ENCODE measurements at places on chromosomes 13 and 19.

DNA sequence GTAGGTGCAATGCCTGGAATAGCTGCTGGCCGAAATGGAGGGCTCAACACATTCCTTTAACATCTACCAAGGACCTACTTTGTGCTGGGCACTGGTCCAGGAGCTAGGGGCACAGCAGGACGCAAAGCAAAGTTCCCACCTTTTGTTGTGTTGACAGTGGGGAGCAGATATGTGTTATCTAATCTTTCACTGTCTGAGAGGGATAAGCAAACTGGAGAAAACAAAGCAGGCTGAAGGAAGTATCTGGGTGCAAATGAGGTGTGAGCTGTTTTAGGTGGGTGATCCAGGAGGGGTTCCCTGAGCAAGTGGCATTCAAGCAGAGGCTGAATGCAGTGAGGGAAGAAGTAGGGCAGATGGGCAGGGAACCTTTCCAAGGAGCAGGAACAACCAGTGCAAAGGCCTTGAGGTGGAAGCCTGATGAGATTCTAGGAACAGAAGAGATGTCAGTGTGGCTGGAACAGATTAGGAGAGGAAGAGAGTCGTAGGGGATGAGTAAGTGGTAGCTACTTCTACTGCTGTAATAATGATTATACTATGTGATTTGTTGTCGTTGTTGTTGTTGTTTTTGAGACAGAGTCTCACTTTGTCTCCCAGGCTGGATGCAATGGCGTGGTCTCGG, 2.2 kb upstream of the PLAUR start:
- no peak for DNase-seq

DNA sequence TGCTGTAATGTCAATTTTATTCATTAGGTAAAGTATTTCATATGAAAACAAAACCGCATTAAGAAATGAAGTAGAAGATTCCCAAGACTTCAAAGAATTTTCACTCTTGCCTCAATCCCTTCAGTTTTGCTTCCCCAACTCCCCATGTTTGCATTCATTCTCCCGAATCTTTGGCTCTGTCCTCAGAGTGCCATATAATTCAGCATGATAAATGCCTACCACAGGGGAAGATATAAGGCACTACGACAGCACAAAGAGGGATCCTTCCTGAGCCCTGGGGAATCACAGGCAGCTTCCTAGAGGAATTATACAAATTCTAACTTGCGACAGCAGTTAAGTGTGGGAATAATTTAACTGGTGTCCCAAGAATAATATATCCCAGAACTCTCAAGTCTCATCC, 68.5 kb downstream of the TSC22D1 start:
- no peak for DNase-seq

DNA sequence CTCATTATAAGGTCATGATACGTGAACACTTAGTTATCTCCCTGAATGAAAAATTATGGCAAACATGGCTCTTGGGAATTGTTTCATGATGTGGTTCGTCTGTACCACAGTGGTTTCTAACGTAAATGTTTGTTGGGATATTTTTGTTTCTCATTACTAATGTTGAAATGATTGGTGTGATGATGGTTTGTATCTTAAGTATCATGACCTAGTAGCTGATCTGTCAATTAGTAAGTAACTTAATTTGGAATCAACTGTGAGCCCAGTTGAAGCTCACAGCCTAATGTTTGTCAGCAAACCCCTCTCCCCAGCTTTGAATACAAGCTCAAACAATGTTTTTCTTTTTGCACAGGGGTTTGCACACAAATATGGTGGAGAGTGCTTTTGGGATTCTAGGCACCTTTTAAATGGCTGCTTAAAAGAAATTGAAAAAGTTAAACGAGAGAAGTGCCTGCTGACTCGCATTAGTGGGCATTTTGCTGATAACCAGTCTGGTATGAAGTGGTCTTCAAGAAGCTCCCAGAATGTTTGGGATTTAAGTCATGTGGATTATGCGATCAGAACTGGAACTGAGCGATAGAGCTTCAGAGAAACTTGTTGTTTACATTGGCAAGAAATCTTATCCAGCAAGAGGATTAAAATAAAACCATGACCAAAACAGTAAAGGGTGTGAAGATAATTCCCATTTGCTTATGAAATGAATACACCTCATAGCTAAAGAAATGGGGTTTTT, 68.2 kb downstream of the LMO7 start:
- no peak for DNase-seq

DNA sequence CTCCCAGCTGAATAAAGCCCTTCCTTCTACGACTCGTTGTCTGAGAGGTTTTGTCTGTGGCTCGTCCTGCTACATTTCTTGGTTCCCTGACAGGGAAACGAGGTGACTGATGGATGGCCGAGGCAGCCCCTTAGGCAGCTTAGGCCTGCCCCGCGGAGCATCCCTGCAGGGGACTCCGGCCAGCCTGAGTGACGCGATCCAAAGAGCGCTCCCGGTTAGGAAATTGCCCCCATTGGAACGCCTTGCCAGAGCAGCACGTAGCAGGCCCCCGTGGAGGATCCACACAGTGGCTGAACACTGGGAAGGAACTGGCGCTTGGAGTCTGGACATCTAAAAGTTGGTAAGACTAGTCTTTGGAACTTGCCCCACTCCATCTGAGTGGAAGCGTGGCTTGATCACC, 296.8 kb upstream of the SGCG start:
- DNase-seq: no peak

DNA sequence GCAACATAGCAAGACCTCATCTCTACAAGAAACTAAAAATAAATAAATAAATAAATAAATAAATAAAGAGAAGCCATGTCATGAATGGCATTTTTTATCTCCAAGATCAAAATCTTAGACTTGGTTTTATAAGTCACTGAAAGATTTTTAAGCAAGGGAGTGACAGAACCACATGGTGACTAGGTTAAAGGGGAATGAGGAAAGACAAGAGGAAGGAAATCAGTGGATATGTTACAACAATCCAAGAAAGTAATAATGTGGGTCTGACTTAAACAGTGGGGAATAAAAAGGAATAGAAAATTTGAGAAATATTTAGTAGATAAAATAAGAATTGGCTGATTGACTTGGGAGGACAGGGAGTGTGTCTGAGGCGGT, 18.8 kb upstream of the MED4 start:
- no peak for DNase-seq

DNA sequence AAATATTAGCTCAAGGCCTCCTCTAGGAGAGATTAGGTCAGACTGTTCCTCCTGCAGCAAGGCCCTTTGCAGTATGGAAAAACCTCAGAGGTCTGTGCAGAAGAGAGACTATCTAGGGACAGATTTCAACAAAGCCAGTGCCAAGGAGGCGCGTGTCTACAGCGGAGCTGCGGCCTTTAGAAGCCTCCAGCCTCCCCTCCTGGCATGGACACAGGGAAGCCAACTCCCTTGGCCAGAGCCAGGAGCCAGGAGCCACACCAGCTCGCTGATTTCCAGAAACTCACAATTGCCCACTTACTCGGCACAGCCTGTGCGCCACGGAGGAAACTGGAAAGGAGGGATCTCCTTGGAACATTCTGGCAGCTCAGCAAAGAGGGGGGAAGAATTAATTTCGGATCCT, 63.4 kb downstream of the INSR start:
- no peak for DNase-seq

DNA sequence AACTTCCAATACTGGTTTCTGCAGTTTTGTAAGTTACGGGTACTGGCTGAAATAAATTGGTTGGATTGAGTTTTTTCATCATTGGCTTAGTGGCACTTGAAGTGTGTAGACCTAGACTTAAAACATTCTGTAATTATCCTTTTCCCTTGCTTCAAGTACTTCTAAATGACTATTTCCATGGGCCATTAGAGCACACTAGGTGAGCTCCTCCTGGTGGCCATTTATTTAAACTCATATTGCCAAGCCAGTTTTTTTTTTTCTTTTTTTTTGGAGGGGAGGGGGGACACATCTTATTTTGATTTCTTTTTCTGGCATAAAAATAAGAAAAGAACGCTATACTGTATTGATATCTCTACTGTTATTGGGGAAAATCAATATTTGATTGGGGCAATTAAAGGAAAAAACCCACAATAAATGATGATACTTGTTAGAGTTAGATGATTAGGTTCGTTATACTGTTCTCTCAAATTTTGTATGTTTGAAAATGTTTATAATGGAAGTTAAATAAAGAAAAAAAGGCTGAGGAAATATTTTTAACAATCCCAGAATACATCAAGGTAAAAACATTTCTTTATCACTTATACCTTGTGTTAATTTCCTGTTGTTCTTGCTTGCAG, 82.9 kb downstream of the PDS5B start:
- DNase-seq: peak; percentile 56

- DNase-seq: no peak
Measured at GRCh38 chr13:50609011-50609410, 234.5 kb downstream of the DLEU7 start.

DNA sequence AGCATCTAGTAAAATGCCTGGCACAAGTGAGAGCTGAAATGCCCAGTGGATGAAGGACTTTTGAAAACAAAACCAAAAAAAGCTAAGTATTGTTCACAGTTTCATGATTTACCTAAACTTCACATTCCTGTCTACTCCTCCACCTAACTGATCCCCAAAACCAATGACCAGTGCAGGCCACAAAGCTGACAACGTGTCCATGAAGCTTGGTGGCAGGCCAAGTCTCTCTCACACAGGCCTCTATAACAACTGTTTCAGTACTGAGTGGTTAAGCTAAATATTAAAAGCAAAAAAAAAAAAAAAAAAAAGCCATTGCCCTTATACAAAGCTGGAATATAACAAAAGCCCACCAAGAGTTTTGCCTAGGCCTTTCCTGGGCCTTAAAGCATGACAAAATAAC, 36.4 kb downstream of the STK24 start:
- no peak for DNase-seq

GRCh38 chr13:26601669-26602068, 44.2 kb downstream of the WASF3 start:
- no peak for DNase-seq

GRCh38 chr19:2608602-2608922, 93.9 kb downstream of the GNG7 start:
- DNase-seq: no peak

- DNase-seq: no peak
Measured at GRCh38 chr19:49339301-49340068, 4.3 kb downstream of the CD37 start.

GRCh38 chr13:25874064-25874737, 177.6 kb downstream of the SHISA2 start:
- no peak for DNase-seq

GRCh38 chr13:46992383-46992952, 95.6 kb upstream of the HTR2A start:
- DNase-seq: no peak

- DNase-seq: no peak
Measured at GRCh38 chr19:45477186-45477585, 9.4 kb downstream of the FOSB start.

GRCh38 chr13:46893798-46894560, 2.9 kb downstream of the HTR2A start:
- DNase-seq: peak; percentile 52

GRCh38 chr19:50314724-50315708, 14.2 kb downstream of the KCNC3 start:
- no peak for DNase-seq

- no peak for DNase-seq
Measured at GRCh38 chr13:73054712-73055111, 4.1 kb upstream of the KLF5 start.
